ENCODE measurements at places on chromosomes 4 and X. TPM values are rescaled to one million over a fixed set of nuclear protein-coding genes. Genes with fewer than 3 reads are reported as not detected.

The FAM47E gene
- total RNA-seq = 0.97 TPM

The ERVMER34-1 gene
- 0.12 TPM for total RNA-seq

The CITED1 gene
- total RNA-seq = 0.97 TPM

The VCX gene
- not detected for total RNA-seq

The VCX3B gene
- total RNA-seq = not detected

The AGA gene
- total RNA-seq = 42.0 TPM

The TMEM156 gene
- not detected for total RNA-seq

The FREM3 gene
- total RNA-seq = not detected

The FAM184B gene
- under 0.01 TPM for total RNA-seq

The BST1 gene
- total RNA-seq = 10.2 TPM

Data from hair follicle dermal papilla cell (primary cell).